ENCODE measurements at places on chromosomes 7 and 10. TPM values are rescaled to one million over a fixed set of nuclear protein-coding genes. Genes with fewer than 3 reads are reported as not detected.
A peak's percentile ranks its signal among the peaks of the same experiment; 100 is the strongest.

GRCh38 chr7:66899552-66900280 is 21.3 kb upstream of the TMEM248 start:
- H3K4me3 ChIP-seq, result no peak overlapping the region
- H3K36me3 ChIP-seq, result peaks cover 7% of the 10 kb centered on the region
- no peaks in the 10 kb centered on the region for H3K27me3 ChIP-seq
- no peaks in the 10 kb centered on the region for H3K4me1 ChIP-seq

- no peak overlapping the region for H3K4me3 ChIP-seq
- no peaks in the 10 kb centered on the region for H3K27me3 ChIP-seq
- H3K36me3 ChIP-seq, result peaks cover 19% of the 10 kb centered on the region
- no peak overlapping the region for H3K27ac ChIP-seq
- H3K4me1 ChIP-seq, result peaks cover 33% of the 10 kb centered on the region
Measured at GRCh38 chr7:512541-513311, 6.9 kb downstream of the PDGFA start.

DNA sequence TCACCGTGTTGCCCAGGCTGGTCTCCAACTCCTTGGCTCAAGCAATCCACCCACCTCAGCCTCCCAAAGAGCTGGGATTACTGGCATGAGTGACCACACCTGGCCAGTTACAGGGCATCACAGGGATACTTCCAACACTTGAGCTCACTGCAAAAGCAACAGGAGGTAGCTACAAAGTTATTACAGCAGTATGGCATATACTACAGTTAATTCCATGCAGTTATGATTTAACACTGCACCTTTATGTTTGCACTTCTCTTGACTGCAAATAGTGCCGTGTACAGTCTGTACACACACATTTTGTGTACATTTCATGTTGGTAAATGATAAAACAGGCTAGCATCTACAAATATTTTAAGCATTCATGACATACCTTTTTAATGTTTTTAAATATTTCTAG is 21.3 kb downstream of the SRPK2 start:
- no peak overlapping the region for H3K27ac ChIP-seq
- H3K4me1 ChIP-seq, result peaks cover 17% of the 10 kb centered on the region
- H3K36me3 ChIP-seq, result no peaks in the 10 kb centered on the region
- H3K4me3 ChIP-seq, result no peak overlapping the region
- DNase-seq, result no peak

DNA sequence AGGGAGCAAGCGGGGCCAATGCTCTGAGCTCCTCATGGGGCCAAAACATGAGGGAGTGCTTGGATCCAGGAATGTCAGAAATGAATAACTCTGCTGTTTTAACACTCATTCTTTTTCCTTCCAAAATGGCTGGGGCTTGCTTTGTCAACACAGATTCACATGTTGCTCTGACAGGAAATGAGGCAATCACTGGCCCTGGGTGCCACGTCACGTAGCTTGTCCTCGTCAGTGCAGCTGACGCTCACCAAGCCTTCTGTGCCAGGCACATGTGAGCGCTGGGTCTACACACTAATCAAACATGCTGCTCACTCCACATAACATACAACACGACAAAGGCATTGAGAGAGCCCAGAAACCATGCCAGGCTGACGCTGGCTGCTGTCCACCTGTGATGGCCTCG is 198.9 kb downstream of the WDR37 start:
- peaks cover 21% of the 10 kb centered on the region for H3K4me1 ChIP-seq
- H3K27me3 ChIP-seq, result peaks cover 12% of the 10 kb centered on the region
- peak overlapping the region; percentile 80 for H3K27ac ChIP-seq
- no peak overlapping the region for H3K4me3 ChIP-seq
- DNase-seq, result no peak
- H3K36me3 ChIP-seq, result peaks cover 2% of the 10 kb centered on the region

FKBP6 gene
- total RNA-seq, result not detected

- DNase-seq, result no peak
- no peak overlapping the region for H3K4me3 ChIP-seq
- no peaks in the 10 kb centered on the region for H3K27me3 ChIP-seq
- H3K27ac ChIP-seq, result no peak overlapping the region
Measured at GRCh38 chr7:22622116-22622785, 104.7 kb upstream of the IL6 start.

DYDC2 gene
- total RNA-seq, result not detected

MRLN gene
- not detected for total RNA-seq

CNNM1 gene
- total RNA-seq, result 0.24 TPM

- peaks cover 8% of the 10 kb centered on the region for H3K4me1 ChIP-seq
- no peak for DNase-seq
- H3K4me3 ChIP-seq, result no peak overlapping the region
- no peak overlapping the region for H3K27ac ChIP-seq
- peaks cover 2% of the 10 kb centered on the region for H3K36me3 ChIP-seq
Measured at GRCh38 chr7:1059200-1060091, 15.1 kb downstream of the GPR146 start.

COL13A1 gene
- total RNA-seq, result 29.2 TPM

RET gene
- total RNA-seq, result 0.43 TPM

GRCh38 chr7:69739190-69739589 is 140.9 kb downstream of the AUTS2 start:
- peaks cover 34% of the 10 kb centered on the region for H3K4me1 ChIP-seq
- H3K27me3 ChIP-seq, result no peaks in the 10 kb centered on the region
- no peaks in the 10 kb centered on the region for H3K36me3 ChIP-seq
- DNase-seq, result no peak
- peak overlapping the region; percentile 66 for H3K27ac ChIP-seq
- H3K4me3 ChIP-seq, result no peak overlapping the region

All from osteocyte (in vitro differentiated cells).